ENCODE measurements at places on chromosomes 3 and 15. TPM values are rescaled to one million over a fixed set of nuclear protein-coding genes. Genes with fewer than 3 reads are reported as not detected.

TERB2 gene
- total RNA-seq: not detected

DOCK3 gene
- 0.36 TPM for total RNA-seq

MAGEL2 gene
- total RNA-seq: not detected

NEO1 gene
- total RNA-seq: 64.2 TPM

FBXL22 gene
- 0.59 TPM for total RNA-seq

DNAH12 gene
- under 0.01 TPM for total RNA-seq

IL17RB gene
- total RNA-seq: 0.29 TPM

THRB gene
- 0.36 TPM for total RNA-seq

SH3GL3 gene
- 0.29 TPM for total RNA-seq

FETUB gene
- not detected for total RNA-seq

TTLL13 gene
- under 0.01 TPM for total RNA-seq

RASL12 gene
- 0.36 TPM for total RNA-seq

CCR8 gene
- not detected for total RNA-seq

SELENOK gene
- total RNA-seq: 13.4 TPM

NGLY1 gene
- total RNA-seq: 30.4 TPM

LRTM1 gene
- not detected for total RNA-seq

CYP8B1 gene
- not detected for total RNA-seq

ITGA11 gene
- total RNA-seq: 697 TPM
